AG20443 (cell line): ENCODE measurements at places on chromosomes 6 and 20.
A peak's percentile ranks its signal among the peaks of the same experiment; 100 is the strongest.

- DNase-seq: peak; percentile 16
These were observed 729 bp downstream of the ATG5 start for GRCh38 chr6:106324726-106325335.

GRCh38 chr6:22886650-22887581, 317.6 kb downstream of the HDGFL1 start:
- DNase-seq: no peak

- DNase-seq: no peak
These were observed 24.3 kb upstream of the MRPS10 start for GRCh38 chr6:42241915-42242314.

- DNase-seq: no peak
These were observed 178.7 kb downstream of the CLIC5 start for GRCh38 chr6:45836984-45837383.

- DNase-seq: no peak
These were observed 144.6 kb downstream of the MTHFD1L start for GRCh38 chr6:151010071-151010470.

DNA sequence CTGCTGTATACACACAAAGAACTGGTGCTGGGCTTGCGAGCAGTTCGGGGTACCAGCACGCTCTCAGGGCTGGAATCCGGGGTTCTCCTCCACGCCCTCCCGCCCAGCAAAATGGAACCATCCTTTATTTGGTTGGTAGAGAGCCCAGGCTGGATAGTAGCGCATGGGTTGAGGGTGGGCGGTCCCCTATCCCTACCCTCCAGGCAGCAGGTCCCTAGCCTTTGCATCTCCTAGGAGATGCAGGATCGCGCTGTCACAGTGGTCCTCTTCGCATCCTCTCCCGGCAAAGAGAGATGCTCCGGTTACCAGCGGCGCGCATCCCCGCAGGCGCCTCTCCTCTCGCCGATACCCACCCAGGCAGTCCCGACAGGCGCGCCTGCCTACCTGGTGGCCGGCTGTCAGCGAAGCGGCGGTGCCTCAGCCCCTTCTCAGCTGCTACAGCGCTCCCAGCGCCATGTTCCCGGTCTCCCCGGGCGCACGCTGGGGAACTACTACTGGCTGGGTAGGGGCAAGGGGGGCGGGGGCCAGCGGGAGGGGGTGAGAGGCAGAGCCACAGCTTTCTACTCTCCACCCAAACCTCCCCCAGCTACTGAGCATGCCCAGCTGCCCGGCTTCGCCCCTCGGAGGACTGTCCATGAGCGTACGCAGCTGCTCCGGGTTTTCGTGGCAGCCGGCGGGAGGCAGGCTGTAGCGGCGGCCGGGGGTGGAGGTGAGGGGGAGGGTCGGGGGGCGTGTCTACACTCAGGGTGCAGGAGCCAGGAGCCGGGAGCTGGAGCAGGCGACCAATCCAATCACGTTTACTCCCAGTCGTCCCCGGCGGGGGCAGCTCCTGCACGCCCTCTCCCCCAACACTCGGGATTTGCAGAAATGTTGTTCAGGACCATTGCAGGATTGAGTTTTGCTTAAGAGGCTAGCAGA, at the start of gene PAK5:
TSS of gene PAK5 (minus strand) at position 699 of the 918 bp plus-strand sequence. CDS start 194,748 bp downstream, outside the sequence.
- peak; percentile 34 for DNase-seq

DNA sequence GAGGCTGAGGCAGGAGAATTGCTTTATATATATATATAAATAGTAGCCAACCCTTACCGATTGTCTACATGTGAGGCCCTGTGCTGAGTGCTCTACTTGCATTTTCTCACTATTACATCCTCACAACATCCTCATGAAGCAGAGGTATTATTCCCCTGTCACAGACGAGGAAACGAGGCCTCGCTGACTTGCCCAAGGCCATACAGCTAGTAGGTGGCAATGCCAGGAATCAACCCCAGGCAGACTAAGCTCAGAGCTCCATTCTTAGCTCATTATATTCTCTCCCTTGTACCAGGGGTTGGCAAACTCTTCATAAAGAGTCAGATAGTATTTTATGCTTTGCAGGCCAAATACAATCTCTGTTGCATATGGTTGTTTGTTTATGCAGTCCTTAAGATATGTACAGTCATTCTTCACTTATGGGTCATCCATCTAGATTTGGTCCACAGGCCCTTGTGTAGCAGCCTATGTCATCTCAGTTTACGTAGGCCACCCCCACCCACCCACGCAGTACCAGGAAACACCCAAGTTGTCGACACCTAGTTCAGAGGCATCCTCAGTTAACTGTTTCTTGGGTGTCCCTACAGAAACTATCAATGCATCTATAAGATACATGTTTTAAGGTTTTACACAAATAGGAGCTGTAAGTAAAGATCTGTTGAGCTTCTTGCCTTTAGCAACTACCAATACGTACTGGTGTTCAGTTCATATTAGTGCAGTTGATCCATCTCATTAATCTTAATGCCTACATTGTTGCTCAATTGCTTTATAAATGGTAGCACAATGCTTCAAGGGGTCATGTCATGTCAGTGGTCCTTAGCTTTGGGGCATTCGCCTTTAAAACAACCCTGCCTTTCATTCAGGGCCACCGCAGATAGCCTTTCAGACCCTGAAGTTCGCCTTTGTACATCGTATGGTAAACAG, 3.0 kb downstream of the CASS4 start:
- DNase-seq: no peak

DNA sequence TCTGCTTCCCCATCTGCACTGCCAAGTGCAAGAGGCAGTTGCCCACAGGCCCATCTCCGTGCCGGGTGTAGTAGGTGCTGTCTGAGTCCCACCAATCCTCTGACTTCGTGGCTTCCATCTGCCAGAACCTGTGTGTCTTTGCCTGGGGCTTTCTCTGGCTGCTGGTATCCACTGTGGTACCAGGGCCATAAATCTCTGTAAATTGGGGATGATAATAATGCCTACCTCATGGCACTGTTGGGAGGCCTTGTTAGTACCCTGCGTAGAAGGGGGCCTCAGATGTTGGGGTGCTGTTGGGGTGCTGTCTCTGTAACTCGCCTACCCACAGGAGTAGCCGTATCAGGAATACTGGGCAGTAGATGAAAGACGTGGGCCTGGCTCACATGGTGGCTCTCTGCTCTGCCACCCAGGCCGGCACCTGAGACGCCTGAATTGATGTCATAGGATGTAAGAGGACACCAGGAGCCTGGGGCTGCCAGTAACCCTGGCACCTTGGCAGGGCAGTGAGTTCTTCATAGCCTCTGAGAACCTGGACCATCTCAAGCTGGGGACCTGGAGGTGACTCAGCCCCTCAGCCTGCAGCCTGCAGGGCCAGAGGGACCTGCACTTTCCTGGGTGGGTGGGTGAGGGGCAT, 94.1 kb upstream of the RNF24 start:
- DNase-seq: no peak

- DNase-seq: no peak
These were observed 15.1 kb downstream of the MYBL2 start for GRCh38 chr20:43681991-43682410.

DNA sequence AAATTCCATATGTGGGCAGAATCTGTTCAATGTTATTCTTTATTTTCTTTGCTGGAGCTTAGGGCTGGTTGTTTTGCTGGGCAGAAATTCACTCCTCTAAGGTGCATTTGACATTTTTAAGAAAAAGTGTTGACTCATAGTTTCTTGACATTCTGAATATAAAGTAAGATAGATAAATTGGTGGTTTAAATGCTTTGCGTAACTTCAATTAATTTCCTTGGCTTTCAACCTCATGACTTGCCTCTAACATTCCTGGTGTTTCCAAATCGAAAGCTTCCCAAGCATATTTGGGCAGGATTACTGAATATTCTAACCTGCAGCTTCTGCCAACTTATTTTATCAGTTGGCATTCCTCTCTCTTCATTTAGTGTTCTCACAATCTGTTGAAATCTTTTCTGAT, 718.7 kb upstream of the ADGRB3 start:
- DNase-seq: no peak

DNA sequence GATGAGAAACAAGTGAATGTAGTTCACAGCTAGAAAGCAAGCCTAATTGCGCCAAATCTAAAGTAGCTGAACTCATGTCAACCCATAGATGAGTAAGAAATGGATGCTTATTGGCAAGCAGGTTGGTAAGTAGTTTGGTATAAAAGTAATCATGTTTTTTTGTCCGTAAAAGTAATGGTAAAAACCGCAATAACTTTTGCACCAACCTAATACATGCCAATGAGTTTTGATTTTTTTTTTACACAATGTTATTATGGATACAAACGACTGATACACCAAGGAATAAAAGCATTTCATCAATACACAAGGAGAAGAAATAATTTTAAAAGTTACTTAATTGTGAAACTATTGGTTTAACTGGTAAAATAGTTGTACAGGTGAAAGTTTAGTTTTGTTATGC, 977.5 kb downstream of the EYS start:
- DNase-seq: no peak

GRCh38 chr6:28215425-28215824, 9.7 kb upstream of the ZSCAN9 start:
- DNase-seq: peak; percentile 43

- DNase-seq: no peak
These were observed 559.8 kb downstream of the CDH26 start for GRCh38 chr20:60518022-60518421.

- DNase-seq: no peak
These were observed 190.3 kb downstream of the ANKRD60 start for GRCh38 chr20:58038123-58038654.

- no peak for DNase-seq
These were observed 304.4 kb upstream of the JAG1 start for GRCh38 chr20:10978019-10978702.

GRCh38 chr20:44621325-44621724, 30.2 kb downstream of the ADA start:
- DNase-seq: no peak

GRCh38 chr6:144477856-144478255, 192.7 kb downstream of the UTRN start:
- DNase-seq: no peak

- DNase-seq: no peak
These were observed 33.4 kb downstream of the SNAI1 start for GRCh38 chr20:50015993-50016770.

- no peak for DNase-seq
These were observed 24.5 kb downstream of the PKIG start for GRCh38 chr20:44606725-44607441.

DNA sequence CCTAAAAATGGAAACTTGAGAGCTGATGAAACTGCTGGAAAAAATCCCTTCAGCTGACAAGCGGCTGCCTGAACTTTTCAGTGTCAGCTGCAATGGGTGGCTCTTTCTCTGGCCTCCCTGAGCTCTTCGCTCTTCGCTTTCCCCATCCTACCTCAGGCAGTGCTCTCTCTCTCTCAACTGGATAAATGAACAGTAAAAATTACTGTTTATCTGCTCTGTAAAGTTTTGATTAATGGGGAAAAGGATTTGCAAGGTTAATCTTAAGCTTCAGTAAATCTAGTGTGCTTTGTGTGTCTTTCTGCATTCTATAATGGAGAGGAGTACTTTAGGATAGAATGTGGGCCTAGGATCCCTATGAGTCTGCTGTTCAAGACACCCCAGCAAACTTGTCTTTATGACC, 35.1 kb downstream of the TMEM14A start:
- DNase-seq: no peak

DNA sequence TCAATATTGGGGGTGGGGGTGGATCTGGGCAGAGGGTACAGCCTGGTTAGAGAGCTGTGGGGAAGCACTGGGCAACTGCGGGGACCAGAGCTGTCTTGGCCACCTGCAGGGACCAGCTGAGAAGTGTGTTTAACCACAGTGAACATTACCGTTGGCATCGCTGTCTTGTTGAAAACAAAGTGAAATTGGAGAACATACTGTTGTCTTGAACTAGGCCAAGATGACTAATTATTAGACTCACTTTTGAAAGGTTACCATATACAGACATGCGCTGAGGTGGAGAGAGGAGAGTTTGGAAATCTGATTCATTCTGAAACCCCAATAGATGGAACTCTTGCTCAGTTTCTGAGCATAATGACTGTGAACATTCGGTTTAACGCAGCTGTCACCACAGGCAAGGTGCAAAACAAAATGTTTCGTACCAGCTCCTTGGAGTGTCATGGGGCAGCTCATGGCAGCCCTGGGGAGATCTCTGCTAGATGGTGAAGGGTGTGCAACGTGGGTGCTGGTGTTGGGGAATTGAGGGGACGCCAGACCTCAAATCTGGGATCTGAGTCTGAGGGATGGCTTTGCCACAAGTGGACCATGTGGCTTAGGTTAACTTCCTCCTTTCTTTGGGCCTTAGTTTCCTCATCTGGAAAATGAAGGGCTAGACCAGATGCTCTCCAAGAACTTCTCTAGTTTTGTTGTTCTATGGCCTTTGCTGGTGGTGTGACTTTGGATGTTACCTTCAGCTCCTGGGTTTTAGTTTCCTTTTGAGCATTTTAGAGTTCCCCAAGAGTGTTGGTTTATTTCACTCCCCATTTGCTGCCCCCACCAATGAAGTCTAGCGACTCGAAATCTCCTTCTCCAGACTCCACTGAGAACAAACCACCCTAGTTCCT, 24.6 kb upstream of the GTSF1L start:
- DNase-seq: peak; percentile 51

DNA sequence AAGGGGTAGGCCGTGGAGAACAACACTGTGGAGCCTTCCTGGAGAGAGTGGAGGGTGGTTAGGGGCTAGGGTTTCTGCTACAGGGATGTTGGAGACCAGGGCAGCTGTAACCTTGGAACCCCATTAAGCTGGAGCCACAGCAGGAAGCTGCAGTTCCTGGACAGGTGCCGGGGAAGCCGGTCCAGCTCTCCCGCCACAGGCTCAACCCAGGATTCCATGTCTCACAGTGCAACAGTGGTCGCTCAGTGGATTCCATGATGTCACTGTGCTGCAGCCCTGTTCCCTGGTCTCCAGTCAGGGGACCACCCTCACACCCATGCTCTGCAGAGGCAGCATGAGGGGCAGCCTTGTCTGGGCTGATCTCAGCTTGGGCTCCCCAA, 264.6 kb upstream of the CDYL start:
- no peak for DNase-seq

GRCh38 chr20:58693226-58694006, 816 bp downstream of the NPEPL1 start:
- DNase-seq: no peak

GRCh38 chr6:136751522-136751956, 40.7 kb downstream of the MAP3K5 start:
- peak; percentile 26 for DNase-seq

- DNase-seq: peak; percentile 80
These were observed 433.7 kb upstream of the HSF2 start for GRCh38 chr6:121965739-121966138.

GRCh38 chr20:63789836-63790571, 41.1 kb downstream of the ZBTB46 start:
- no peak for DNase-seq

DNA sequence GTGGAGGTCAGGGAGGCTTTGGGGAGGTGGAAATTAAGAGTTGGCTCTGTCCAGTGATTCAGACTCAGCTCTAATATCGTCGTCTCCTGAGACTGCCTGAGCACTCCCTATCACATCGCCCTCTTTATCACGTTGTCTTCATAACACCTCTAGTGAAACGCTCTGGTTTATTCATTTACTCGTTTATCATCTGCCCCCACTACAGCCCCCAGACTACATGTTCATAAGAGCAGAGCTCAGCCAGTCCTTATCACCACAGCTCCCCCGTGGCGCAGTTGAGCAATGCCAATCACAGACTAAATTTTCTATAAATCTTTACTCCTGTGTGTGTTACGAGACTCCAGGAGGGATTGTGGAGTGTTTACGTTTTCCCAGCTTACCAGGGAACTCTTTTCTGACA, 316.2 kb downstream of the ADGRB3 start:
- no peak for DNase-seq
